ENCODE measurements at places on chromosomes 5 and 9. TPM values are rescaled to one million over a fixed set of nuclear protein-coding genes. Genes with fewer than 3 reads are reported as not detected.

The AQP7 gene
- 149 TPM for total RNA-seq

The F2RL2 gene
- 1.5 TPM for total RNA-seq

The FBP2 gene
- total RNA-seq = 0.51 TPM

The ROR2 gene
- total RNA-seq = 0.11 TPM

The CDO1 gene
- total RNA-seq = 4.4 TPM

The PDE8B gene
- 0.41 TPM for total RNA-seq

The GGTA1 gene
- 42.1 TPM for total RNA-seq

The IL33 gene
- 11.8 TPM for total RNA-seq

The MAMDC4 gene
- 8.6 TPM for total RNA-seq

The ALDOB gene
- 0.19 TPM for total RNA-seq

The PCDHGA7 gene
- total RNA-seq = 7.6 TPM

The TAF1L gene
- total RNA-seq = not detected

The NPR3 gene
- 10.5 TPM for total RNA-seq

The ADGRV1 gene
- total RNA-seq = 0.34 TPM

The DNAI1 gene
- not detected for total RNA-seq

The IFNB1 gene
- total RNA-seq = not detected

The C8G gene
- 2.0 TPM for total RNA-seq

The AK1 gene
- 897 TPM for total RNA-seq

The WHRN gene
- total RNA-seq = not detected

The C9orf152 gene
- total RNA-seq = not detected

The OCLN gene
- total RNA-seq = 1.1 TPM

The ANKRD34B gene
- total RNA-seq = not detected

The ITK gene
- 0.81 TPM for total RNA-seq

The NSG2 gene
- total RNA-seq = 0.28 TPM

The ASTN2 gene
- total RNA-seq = 11.1 TPM

The CORO2A gene
- total RNA-seq = 0.27 TPM

The LAMC3 gene
- 5.4 TPM for total RNA-seq

The PDZD2 gene
- 103 TPM for total RNA-seq

The SCGB3A1 gene
- 0.53 TPM for total RNA-seq

The ANKRD18A gene
- 3.3 TPM for total RNA-seq

The UNC5A gene
- not detected for total RNA-seq

All from heart right ventricle (tissue), 16 donors.